Cerebellar cortex (tissue), 1 donor: ENCODE measurements at places on chromosomes 3 and 15.

DNA sequence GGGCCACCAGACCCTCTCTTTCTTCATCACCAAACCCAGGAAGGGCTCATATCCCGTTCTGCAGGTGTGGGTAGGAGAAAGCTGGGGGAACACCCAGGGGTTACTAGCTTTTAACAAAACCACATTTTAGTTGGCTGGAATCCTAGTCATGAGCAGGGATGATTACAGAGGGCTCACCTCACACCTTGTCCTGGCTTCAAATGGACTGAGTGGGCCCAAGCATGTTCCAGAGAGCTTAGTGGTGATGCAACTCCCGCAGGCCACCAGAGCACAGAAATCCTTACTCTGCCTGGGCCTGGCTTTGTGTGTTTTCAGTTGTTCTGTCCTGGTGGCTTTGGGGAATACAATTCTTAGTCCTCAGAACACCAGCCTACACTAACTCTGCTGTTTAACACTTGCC, 56.8 kb upstream of the RYK start:
- DNase-seq: no peak

- DNase-seq: peak; percentile 76
Measured at GRCh38 chr3:136250903-136251460, 842 bp downstream of the PCCB start.

DNA sequence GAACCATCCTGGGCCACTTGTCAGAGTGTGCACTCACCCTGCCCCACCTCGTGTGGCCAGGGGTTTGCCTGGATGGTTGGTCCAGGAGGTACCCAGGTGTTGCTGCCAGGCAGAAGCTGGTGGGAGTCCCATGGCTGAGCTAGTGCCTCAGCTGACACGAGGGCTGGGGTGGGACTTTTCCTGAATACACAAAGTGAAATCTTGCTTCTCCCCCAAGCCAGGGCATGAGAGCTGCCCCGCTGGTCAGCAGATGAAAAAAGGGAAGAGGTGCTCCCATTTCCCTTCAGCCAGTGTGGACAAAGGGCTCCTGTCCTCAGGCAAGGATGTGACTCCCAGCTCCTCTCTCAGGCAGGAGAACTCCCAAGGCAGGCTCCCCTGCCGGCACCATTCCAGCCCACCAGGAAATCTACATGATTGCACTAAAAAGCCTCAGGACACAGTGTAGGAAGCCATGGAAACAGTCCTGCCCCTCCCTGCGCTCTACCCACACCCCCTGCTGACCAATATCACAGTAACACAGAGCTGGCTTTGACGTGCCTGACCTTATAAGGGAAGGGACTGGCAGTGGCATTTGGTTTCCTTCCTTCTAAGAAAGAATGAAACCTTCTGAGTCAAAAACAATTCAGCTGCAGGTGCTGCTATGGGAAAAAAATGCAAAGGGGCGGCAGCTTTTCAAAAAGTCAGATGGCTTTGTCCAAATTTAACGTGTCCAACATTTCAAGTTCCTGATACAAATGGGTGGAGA, 33.9 kb downstream of the MYO5C start:
- DNase-seq: peak; percentile 98

- no peak for DNase-seq
Measured at GRCh38 chr3:117141812-117142211, 432.2 kb downstream of the TUSC7 start.

- DNase-seq: no peak
Measured at GRCh38 chr3:104750581-104750980, 616.1 kb upstream of the ALCAM start.

DNA sequence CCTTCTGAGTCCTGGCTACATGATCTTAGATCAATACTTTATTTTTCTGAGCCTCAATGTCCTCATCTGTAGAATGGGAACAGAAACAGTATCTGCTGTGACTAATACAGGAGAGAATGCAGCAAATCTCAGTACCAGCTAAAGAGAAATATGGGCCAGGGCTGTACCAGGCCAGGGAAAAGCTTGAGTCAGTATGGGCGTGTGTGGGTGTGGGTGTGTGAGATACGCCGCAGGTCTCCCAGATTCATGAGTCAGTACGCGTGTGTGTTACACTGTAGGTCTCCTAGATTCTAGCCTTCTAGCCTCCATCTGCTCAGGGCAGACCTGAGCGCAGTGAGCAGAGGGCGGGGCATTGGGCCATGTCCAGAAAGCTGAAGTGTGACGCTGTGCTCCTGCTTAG, 15.2 kb downstream of the GNAI2 start:
- no peak for DNase-seq

- no peak for DNase-seq
Measured at GRCh38 chr3:49868862-49869466, 742 bp downstream of the CAMKV start.

DNA sequence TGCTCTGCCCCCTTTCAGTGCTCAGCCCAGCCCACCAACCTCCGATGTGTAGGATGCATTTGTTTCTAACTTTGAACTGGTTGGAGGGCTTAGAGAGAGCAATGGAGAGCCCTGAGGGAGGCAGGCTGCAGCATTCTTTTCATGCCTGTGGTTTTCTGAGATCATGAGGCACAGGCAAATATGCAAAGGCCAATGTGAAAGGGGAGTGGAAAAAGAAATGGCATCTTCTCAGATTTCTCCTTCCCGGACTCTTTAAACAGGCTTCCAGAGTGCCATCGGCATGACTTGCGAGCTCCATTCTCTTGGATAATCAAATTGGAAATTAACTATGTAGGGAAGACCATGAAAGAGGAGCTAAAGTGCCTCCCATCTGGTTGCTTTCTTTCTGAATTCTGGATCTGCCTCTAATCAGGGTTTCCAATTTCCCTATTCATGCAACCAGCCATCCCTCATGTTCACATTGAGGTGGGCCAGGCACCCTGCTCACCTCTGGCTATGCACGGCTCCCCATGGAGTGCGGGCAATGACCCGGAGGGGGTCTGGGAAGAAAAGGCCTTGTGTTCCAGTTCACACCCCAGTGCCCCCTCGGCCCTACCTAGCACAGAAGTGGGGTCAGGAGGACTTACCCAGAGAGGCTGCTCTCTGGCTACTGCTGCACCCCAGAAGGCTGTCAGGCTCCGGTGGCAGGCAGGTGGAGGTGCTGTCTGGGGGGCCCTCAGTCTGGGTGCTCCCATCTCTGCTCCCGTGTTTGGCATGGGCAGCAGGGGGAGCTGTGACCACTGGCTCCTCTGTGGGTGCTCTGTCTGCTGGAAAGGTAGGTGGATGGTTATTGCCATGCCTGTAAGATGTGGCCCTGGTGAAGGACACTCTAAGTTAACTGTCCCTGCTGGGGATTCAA, 16.1 kb downstream of the AMOTL2 start:
- peak; percentile 87 for DNase-seq

- DNase-seq: peak; percentile 71
Measured at GRCh38 chr3:127613406-127613805, 15.2 kb downstream of the MCM2 start.

- no peak for DNase-seq
Measured at GRCh38 chr15:35671197-35671596, 125.2 kb upstream of the DPH6 start.

GRCh38 chr15:74242441-74243185, 6.5 kb downstream of the CCDC33 start:
- no peak for DNase-seq

GRCh38 chr3:132435224-132435910, 18.1 kb downstream of the DNAJC13 start:
- no peak for DNase-seq

- no peak for DNase-seq
Measured at GRCh38 chr3:186117521-186118134, 8.7 kb upstream of the ETV5 start.

- DNase-seq: no peak
Measured at GRCh38 chr3:59412516-59412915, 362.7 kb upstream of the CFAP20DC start.

DNA sequence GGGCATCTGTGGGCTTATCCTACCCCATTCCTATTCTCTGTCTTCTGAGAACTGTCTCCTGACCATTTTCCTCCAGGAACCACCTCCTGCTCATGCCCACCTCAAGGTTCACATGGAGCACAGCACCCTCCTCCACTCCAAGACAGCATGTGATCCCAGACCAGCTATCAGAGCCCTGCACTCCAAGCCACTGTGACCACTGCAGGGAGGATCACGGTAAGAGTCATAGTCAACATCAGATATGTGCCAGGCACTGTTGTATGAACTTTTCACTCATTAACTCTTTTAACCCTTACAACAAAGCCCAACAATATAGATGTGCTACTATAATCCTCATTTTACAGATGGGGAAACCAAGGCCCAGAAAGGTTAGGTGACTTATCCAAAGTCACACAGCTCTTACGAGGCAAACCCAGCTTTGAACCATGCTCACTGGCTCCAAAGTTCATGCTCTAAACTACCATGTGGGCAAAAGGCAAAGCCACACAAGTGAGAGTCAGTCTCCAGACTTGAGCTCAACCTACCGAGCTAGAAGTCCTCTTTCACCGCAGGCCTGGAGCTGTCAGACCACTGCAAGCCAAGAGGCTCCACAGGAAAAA, 115.1 kb upstream of the IQSEC1 start:
- no peak for DNase-seq

DNA sequence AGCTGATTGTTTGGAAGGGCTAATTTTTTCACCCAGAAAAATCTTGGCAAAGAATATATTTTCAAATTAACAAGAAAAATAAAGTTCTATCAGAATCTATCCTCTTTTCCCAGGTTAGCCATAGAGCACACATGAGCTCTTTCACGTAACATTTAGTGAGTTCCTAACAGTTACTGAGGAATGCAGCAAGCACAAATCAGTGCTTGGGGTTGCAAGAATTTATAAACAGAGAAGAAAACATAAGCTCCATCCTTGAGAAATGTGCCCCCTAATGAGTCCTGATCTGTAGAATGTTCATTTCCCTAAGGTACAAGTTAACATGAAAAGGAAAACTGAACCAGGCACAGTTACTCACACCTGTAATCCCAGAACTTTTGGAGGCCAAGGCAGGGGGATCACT, 13.9 kb downstream of the EOGT start:
- no peak for DNase-seq

- no peak for DNase-seq
Measured at GRCh38 chr3:37526511-37526910, 335.2 kb upstream of the CTDSPL start.

DNA sequence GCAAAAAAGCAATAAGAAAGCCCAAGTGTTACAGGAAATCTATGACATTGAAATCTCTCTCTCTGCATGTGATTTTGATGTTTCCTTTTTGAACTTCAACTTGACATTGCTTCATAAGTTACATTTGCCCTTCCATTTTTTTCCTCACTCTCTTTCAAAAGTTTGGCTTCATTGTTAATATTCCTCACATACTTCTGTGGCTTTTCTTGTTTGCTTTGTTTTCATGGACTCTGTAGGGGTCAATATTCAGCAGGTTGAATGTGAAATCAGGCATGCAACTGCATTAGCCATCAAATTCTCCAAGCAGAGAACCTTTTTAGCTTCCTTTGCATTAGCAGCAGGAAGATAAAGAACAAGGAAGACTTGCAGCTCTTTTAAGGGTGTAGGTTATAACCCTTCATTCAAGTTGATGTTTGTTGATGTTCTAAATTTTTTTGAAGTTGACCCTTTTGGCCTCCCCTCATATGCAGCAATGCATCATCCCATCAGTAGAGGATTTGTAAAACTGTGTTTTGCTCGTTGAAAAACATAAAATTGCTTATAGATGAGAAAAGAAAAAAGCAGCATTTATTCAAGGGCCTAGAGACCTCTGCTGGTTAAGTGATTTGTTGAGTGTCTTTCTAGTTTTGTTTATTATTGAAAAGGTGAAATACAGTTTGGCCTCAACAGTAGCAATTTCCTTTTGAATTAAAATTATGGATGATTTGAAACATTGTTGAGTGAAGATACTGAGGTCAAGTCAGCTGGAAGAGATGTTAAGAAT, 211.4 kb downstream of the IL5RA start:
- DNase-seq: peak; percentile 18

- DNase-seq: no peak
Measured at GRCh38 chr15:54789376-54789775, 407.4 kb downstream of the RSL24D1 start.

DNA sequence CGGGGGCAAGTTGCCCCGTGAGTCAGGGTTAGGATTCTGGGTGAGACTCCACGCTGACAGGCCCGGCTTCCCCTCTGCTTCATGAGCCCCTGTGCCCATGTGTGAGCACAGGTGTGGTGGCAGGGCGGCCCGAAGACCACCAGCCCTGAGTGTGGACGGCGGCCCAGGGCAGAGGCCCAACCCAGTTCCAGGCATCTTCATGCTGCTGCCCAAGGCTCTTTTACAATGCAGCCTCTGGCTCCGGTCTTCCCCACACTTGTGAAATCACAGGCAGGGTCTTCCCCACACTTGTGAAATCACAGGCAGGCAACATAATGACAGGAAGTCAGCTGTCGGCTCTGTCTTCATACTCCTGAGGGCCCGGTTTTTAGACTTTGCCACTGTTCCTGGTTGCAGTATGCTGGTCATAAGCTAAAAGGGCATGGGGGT, 78.8 kb downstream of the AAGAB start:
- DNase-seq: no peak

DNA sequence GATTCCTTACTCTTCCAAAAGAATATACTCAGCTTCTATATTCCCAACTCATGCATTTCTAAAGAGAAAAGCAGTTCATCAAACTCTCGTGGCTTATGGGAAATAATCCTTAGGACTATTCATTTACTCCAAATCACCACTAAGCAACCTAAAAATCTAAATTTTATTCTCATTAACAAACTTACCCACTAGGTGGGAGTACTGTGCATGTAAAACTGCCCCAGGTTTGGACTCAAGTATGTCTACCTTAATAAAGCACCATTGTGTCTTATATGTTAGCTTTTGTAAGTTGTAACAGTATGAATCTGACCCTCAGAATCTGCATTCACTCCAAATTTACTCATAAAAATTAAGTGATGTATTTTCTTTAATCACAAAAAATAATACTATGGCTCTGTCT, 25.3 kb downstream of the RAD18 start:
- DNase-seq: peak; percentile 20

DNA sequence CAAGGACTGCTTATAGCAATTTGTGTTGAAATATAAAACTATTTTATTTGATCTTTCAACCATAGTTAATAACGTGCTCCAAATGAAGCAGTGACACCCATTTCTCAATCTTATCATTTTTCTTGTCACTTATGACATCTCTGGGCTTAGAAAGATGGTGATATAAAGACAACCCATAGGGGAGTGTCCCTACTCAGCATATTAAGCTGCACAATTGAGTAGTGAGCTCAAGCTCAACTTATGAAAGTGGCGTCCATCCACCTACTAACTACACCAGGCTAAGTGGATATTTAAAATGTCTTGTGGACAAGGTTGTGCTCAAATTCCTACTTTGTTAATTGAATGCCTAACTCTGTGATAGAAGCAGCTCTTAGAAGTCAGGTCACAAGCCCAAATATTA, 46.7 kb downstream of the SLC9C1 start:
- DNase-seq: no peak

GRCh38 chr3:170746175-170746942, 123.6 kb downstream of the RPL22L1 start:
- DNase-seq: no peak

DNA sequence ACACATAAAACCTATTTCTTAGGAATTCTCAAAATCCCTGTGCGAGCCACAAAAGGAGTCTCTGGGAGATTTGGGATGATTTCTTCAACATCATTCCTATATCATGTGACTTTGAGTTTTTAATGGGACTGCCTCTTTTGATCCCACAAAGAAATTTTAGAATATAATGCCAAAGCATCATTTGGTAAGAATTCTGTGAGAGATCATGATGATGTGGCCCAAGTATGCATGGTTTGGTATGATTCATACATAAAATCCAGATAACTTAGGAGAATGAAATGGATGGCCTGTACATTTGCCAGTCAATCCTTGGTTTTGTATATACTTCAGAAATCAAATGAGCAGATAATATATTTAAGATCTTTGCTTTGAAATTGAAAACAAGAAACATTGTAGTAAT, 61.3 kb downstream of the UBE2E2 start:
- DNase-seq: no peak
